ENCODE measurements at places on chromosomes 5 and 9.

- no peak for DNase-seq
These were observed 298.1 kb downstream of the PJA2 start for GRCh38 chr5:109111680-109112079.

GRCh38 chr5:121313886-121314285 lies 537.8 kb upstream of the FTMT start:
- no peak for DNase-seq

DNA sequence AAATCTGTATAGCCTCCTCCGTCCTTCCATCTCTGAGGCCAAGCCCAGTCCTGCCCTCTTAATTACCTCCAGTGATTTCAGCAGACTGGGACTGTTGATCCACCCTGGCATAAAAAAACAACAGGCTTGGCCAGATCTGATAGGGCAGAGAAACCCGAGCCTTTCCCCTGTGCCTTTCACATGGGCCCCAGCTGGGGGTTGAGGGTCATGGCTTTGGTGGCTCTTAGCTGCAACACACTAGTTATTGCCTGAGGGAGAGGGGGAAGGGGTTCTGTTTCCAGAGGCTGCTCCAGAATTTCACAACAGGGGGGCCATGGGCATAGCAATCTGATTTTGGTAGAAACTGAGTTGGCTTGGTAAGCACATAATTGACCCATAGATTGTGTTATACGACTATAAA lies 21.2 kb upstream of the PANK3 start:
- DNase-seq, result no peak

GRCh38 chr5:73497497-73498056 lies 665 bp upstream of the BTF3 start:
- DNase-seq, result no peak

DNA sequence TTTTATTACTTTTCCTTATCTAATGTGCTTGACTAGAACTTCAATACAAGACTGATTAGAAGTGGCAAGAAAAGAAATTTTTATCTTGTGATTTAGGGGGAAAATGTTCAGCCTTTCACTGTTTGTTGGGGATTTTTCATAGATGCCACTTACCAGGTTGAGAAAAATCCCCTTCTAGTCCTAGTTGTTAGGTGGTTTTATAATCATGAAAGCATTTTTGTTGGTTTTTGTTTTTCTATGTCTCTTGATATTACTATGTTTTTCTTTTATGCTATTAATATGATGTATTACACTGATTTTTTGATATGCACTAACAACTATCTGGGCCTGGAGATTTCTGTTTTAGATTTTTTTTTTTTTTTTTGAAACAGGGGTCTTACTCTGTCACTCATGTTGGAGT lies 134.0 kb downstream of the PARP8 start:
- DNase-seq, result no peak

- DNase-seq, result peak; percentile 5
These were observed 44.0 kb upstream of the XPA start for GRCh38 chr9:97740848-97741821.

GRCh38 chr5:32042551-32042961 lies 131.6 kb downstream of the GOLPH3 start:
- DNase-seq, result no peak

- peak; percentile 72 for DNase-seq
These were observed 33.4 kb downstream of the DDX4 start for GRCh38 chr5:55771175-55771655.

DNA sequence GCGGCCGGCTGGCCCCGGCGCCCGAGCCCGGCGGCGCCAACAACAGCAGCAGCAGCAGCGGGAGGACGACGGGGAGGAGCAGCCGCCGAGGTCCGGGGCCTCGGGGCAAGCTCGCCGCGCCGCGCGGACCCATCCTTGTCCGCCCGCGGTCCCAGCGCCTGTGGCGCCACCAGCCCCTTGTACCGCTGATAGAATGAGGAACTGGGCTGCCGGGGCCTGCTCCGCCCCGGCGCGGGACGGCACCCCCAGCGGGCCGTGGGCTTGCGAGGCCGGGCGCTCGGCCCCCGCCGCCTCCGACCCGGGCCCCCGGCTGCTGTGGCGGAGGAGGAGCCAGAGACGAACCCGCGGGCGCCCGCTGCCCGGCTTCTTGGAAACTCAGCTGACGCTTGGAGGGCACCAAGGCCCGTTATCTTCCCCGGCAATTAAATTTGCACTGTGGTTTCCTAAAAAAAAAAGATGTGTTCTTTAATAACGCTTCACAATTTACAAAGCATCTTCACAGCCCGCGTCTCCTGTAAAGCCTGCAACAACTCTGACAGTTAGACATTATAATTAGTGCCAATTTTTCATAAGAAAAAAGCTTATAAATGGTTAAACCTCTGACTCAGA lies at the start of gene ARSB:
TSS of gene ARSB (minus strand) at position 195 of the 609 bp plus-strand sequence. CDS start at position 133, 62 bp downstream.
- DNase-seq, result peak; percentile 73

DNA sequence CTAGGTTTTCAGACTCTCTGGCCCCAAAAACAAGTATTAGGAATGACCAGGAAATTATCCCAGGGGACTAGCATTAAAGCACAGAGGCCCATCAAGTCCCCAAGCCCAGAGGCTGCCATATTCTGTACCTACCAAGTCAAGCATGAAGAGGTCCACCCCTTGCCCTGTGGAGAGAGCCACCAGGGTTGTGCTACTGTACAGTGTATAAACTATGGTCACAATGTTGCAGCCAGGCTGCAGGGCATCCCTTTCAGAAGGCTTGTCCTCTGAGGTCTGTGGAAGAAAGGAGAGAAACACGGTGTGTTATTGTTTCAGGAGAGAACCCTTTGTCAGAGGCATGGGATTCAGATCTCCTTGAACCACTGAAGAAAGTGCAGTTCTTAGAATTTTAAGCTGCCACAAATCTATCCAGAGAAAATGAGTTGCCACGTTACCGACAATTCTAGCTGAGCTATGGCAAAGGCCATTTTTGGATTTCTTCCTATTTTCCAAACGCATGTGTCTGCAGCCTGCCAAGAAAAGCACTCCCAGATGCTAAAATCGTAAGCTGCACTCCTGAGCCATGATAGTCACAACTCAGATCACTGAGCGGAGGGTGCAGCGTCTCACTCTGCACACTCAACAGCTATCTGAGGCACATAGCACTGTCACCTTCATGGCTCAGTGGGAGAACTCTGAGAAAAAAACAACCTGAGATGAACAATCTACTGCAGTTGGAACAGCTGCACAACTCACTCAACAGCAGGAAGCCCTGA lies 45.5 kb upstream of the SPATA31E1 start:
- no peak for DNase-seq

GRCh38 chr5:40037713-40038112 lies 612.9 kb upstream of the DAB2 start:
- DNase-seq, result no peak

DNA sequence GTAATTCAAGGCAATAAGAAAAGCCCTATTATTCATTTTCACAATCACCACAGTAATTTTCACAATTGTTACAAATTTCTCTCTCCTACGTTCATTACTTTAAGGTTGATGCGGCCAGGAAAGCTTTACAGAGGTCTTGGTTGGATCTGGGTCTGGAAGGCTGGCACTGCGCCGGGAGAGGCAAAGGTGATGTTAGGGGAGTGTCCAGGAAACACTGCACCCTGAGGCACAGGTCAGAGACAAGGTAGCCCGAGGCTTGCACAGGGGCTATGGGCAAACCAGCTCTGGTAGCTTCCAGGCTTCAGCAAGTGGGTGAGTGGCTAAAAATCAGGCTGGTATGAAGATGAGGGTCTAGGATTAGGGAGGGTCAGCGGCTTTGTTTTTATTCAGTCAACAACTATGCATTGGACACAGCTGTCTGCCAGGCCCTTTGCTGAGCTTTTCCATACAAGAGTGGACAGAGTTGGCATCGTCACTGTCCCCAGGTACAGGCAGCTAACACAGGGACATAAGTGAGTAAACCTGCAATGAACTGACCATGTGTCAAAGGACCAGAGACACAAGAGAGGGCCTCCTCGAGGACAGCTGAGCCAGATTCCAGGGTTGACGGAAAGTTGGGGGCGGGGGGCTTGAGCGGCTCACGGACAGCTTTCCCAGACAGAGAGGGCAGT lies 12.4 kb upstream of the TENT4A start:
- DNase-seq, result no peak

DNA sequence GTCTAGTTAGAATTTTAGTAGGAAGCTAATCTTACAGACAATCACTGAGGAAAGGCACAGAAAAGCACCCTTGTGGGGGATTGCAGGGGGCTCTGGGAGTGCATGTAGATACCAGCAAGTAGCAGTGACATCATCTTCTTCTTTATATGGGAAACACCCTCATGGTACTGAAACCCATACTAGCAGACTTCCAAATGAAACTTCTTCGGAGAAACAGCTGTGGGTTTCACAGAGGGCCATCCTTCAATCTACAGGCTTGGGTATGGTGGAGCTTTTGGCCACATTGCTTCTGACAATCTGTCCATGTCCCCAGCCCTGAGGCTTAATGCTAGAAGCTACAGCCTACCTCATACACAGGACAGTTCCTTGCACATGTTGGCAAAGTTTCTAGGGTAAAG lies 165.2 kb upstream of the NFIB start:
- no peak for DNase-seq

GRCh38 chr9:99823681-99824377 lies 2.1 kb downstream of the NR4A3 start:
- DNase-seq, result peak; percentile 57

- DNase-seq, result no peak
These were observed 25.8 kb upstream of the C5orf58 start for GRCh38 chr5:170206958-170207357.

DNA sequence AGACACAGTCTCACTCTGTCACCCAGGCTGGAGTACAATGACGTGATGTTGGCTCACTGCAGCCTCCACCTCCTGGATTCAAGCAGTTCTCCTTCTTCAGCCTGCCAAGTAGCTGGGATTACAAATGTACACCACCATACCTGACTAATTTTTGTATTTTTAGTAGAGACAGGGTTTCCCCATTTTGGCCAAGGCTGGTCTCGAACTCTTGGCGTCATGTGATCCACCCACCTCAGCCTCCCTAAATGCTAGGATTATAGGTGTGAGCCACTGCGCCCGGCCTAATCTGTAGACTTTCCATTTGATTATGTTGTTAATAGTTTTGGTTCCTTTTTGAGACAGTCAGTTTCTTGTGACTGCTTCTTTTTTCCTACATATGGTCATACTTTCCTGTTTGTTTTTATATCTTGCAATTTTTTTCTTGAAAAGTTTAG lies 31.0 kb downstream of the MTREX start:
- peak; percentile 65 for DNase-seq
